ENCODE measurements at places on chromosomes 1 and 21. TPM values are rescaled to one million over a fixed set of nuclear protein-coding genes. Genes with fewer than 3 reads are reported as not detected.

Gene CELA3A
- total RNA-seq: 2.9 TPM

Gene TTC22
- not detected for total RNA-seq

Gene CLDN8
- total RNA-seq: not detected

- DNase-seq: no peak
Observed at GRCh38 chr1:87979079-87979478, 650.4 kb downstream of the LMO4 start.

Gene DDOST
- total RNA-seq: 177 TPM
